ENCODE measurements at places on chromosomes 2 and 18.
A peak's percentile ranks its signal among the peaks of the same experiment; 100 is the strongest.

DNA sequence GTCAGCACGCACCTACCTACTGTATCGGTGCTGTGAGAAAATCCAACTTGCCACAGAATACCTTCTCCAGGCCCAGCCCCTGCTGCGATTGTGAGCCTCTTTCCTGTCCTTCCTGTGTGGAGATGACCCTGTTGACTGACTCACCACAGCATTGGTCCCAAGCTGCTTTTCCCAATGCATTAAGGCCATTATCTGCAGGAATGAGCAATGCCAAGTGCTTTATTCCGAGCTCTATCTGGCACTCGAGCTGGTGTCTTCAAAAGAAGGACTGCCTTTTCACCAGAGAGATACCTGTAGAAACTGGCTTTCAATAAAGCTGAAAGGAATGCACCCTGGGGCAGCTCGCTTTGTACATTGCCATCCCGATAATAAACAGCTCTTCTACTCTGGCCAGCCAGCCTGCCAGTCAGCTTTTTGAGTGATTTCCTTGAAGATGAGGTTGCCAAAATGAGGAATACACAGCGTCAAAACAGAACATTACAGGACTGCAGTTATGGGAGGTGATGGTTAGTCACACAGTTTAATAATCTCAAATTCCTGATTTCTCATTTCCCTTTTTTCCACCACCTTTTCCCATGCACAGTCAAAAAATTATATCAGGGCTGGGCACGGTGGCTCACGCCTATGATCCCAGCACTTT is 8.3 kb upstream of the RNF103 start:
- peak; percentile 35 for DNase-seq

- no peak for DNase-seq
Observed at GRCh38 chr2:151549191-151549590, 139.5 kb downstream of the RIF1 start.

- no peak for DNase-seq
Observed at GRCh38 chr2:127681288-127681804, 6.0 kb upstream of the LIMS2 start.

- DNase-seq = no peak
Observed at GRCh38 chr2:107685421-107685986, 141.2 kb upstream of the RGPD4 start.

GRCh38 chr2:3214065-3214464 is 163.6 kb downstream of the EIPR1 start:
- no peak for DNase-seq

- no peak for DNase-seq
Observed at GRCh38 chr18:3520230-3521085, 70.5 kb downstream of the TGIF1 start.

DNA sequence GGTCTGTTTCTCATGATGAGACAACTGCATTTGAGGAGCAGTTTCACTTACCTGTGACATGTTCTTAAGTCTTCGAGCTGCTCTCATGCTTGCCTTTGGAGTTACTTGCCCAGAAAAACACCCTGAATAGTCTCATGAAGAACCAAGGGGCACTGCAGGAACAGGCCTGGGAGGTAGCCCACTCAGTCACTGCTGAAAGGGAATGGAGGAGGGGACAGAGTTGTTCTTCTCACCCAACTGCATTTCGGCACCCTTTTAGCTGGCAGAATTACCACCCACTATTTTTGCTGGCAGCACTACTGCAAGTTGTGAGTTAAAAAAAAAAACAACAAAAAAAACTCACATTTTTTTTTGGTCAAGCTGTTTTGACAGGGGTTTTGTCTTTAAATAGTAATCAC is 181.9 kb downstream of the PTPRM start:
- no peak for DNase-seq

- peak; percentile 36 for DNase-seq
Observed at GRCh38 chr2:176056406-176056805, 27.4 kb downstream of the EVX2 start.

- no peak for DNase-seq
Observed at GRCh38 chr2:205555566-205556230, 126.6 kb upstream of the NRP2 start.

DNA sequence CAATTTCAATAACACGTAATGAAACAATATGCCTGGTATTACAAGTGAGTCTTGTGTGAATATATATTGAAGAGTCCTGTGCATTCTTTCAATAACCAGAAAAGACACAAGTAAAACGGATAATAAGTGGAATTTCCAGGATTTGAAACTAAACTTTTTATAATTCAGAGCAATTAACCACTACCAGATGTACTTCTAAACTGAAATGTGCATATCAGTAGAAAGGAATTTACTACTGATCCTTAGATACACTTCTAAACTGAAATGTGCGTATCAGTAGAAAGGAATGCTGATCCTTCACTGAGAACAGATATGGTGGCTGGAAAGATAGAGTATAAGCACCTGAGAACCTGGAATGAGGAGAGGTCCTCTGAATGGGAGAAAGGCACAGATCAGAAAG is 470.9 kb upstream of the SPHKAP start:
- no peak for DNase-seq

DNA sequence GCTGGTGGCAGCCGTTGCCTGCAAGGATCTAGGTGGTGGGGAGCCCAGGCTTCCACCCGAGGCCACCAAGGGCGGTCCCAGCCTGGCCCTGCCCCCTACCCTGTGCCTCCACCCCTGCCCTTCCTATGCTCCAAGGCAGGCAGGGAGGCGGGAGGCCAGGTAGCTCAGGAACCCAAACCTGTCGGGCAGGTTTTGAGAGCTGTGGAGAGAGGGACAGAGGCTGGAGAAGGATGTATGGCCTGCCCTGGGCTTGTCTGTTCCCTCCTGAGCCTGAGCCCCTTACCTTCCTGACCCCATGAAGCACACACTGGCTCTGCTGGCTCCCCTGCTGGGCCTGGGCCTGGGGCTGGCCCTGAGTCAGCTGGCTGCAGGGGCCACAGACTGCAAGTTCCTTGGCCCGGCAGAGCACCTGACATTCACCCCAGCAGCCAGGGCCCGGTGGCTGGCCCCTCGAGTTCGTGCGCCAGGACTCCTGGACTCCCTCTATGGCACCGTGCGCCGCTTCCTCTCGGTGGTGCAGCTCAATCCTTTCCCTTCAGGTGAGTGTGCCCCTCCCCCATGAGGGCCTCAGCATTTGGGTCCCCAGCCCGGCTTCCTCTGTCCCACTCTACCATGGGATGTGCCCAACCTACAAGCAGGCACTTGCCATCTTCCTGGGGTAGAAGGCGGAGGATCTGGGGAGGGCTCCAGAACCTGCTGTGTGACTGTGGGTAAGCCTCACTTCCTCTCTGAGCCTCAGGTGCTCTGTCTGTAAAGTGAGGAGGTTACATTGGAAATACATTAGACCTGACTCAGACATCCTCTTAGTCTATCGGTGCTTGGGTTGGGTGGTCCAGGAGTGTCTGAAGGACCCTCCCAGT is at the start of gene PROM2:
PROM2 (plus strand) TSS at position 159 of the 860 bp plus-strand sequence; CDS start at position 296, 137 bp downstream.
- no peak for DNase-seq

DNA sequence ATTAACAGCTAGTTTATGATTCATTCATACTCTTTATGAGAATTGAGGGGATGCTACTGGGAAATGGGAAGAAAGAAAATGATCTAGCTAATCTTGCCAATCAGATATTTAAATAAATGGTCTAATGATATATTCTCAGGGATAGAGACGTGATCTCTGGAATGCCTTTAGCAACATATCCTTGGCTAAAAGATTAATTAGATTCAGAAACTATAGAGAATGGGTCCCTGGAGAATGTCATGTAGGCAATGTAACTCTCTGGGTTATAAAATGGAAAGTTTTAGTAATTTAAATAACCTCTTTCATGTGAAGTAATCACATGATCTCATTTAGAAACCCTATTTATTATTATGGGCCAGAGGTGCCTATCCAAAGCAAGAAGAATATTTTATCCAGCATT is 771.0 kb upstream of the CDH2 start:
- DNase-seq = no peak

DNA sequence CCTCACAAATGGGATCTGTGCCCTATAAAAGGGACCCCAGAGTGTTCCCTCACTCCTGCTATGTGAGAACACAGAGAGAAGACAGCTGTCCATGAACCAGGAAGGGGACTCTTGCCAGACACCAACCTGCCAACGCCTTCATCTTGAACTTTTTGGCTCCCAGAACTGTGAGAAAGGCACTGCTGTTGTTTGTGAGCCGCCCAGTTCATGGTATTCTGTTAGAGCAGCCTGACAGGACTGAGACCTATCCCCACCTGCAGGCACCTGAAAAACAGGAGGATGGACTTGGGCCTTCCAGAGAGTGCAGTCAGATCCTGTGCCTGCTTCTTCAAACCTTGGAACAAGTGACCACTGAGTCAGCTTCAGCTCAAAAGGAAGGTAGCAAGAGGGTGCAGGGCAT is 51.4 kb downstream of the CRACDL start:
- no peak for DNase-seq

DNA sequence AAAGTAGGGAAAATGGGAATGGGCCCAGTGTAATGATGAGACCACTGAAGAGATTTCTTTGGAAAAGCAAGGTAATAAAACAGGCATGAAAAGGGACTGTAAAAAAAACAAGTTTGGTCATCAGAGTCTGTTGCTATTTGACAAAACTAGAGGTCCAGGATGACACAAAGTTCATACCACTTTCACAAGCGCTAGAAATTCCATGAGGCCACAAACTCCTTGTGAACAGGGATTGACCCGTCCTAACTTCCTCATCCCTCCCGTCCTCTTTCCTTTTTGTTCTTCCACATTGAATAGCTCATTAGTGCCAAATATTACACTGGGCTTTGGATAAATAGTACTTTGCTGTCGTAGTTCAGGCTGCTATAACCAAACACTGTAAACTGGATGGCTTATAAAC is 188.8 kb upstream of the EPC2 start:
- no peak for DNase-seq

GRCh38 chr2:220858101-220858500 is 714.0 kb downstream of the EPHA4 start:
- DNase-seq = no peak

DNA sequence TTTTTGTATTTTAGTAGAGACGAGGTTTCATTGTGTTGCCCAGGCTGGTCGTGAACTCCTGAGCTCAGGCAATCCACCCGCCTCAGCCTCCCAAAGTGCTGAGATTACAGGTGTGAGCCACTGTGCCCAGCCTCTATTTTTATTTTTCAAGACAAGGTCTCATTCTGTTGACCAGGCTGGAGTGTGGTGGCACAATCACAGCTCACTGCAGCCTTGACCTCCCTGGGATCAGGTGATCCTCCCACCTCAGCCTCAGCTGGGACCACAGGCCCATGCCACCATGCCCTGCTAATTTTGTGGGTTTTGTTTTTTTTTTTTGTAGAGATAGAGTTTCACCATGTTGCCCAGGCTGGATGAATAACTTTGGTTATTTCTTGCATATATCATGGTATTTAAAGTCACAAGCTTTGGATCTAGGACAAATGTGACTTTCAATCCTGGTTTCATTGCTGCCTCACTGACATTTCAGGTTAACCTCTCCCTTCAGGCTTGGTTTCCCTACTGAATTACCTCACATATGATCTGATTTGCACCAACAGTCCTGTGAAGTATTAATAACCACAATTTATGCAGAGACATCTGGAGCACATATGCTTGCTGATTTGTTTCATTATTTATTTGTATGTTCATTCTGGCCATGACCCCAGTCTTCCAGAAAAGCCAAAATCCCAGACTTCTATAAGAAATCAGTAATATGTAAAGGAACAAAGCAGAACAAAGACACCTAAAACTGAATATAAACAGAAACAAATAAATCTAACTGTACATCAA is 17.5 kb upstream of the RAB31 start:
- peak; percentile 23 for DNase-seq

GRCh38 chr2:235706506-235706905 is 212.7 kb downstream of the AGAP1 start:
- DNase-seq = no peak

- DNase-seq = no peak
Observed at GRCh38 chr18:33585431-33585775, 7.4 kb downstream of the ASXL3 start.

GRCh38 chr2:59312029-59312428 is 1070.9 kb upstream of the FANCL start:
- DNase-seq = no peak

DNA sequence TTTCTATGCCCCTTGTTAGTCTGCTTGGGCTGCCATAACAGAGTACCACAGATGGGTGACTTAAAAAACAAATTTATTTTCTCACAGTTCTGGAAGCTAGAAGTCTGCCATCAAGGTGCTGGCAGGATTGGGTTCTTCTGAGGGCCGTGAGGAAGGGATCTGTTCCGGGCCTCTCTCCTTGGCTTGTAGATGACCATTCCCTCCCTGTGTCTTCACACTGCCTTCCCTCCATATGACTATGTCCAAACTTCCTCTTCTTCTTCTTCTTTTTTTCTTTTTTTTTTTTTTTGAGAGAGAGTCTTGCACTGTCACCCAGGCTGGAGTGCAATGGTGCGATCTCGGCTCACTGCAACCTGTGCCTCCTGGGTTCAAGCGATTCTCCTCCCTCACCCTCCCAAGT is 13.1 kb upstream of the CCNYL1 start:
- no peak for DNase-seq

- no peak for DNase-seq
Observed at GRCh38 chr2:241340631-241341163, 15.4 kb upstream of the FARP2 start.

DNA sequence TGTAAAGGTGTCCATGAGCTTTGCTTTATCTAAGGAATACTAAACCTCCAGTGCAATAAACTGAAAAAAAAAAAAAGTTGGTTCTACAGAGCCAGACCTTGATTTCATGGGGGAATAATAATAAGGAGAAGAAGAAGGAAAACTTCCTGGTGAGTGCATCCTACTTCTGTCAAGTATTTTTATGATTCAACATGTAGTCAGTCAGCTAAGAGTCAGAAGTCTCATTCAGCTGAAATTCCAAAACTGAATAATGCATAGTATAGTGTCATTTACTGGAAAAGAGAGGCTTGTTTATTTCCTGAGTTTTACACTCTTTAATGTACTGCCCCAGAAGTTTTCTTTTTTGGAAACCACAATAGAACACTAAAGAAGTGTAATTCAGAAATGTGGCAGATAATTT is 77.8 kb upstream of the TACR1 start:
- DNase-seq = no peak

DNA sequence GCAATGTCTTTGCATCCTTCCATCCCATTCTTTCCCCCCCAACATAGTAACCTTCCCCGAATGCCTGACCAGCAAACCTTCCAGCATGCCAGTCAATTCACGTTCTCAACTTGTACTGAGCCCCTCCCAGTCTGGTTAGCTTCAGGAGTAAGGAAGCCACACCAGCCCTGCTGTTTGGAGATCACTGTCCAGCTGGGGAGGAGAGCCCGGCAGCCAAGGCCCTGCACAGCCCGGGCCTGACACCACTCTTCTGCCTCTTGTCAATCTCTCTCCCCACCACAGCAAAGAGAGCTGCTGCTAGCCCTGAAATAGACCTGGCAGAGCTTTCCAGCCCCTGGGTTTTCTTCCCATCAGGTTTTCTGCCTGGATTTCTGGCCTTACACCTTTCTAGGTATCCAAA is 185.8 kb upstream of the ID2 start:
- no peak for DNase-seq

GRCh38 chr2:181106229-181106628 is 125.8 kb downstream of the UBE2E3 start:
- peak; percentile 75 for DNase-seq

- no peak for DNase-seq
Observed at GRCh38 chr2:135903650-135904049, 27.4 kb upstream of the MCM6 start.

- DNase-seq = no peak
Observed at GRCh38 chr2:106272216-106272807, 78.2 kb upstream of the UXS1 start.

- peak; percentile 29 for DNase-seq
Observed at GRCh38 chr2:160324161-160324800, 124.2 kb upstream of the ITGB6 start.

Data from NCI-H446 treated with DMSO at 0.1 percent for 48 hours (cell line).